ENCODE measurements at places on chromosomes 5 and 9.

DNA sequence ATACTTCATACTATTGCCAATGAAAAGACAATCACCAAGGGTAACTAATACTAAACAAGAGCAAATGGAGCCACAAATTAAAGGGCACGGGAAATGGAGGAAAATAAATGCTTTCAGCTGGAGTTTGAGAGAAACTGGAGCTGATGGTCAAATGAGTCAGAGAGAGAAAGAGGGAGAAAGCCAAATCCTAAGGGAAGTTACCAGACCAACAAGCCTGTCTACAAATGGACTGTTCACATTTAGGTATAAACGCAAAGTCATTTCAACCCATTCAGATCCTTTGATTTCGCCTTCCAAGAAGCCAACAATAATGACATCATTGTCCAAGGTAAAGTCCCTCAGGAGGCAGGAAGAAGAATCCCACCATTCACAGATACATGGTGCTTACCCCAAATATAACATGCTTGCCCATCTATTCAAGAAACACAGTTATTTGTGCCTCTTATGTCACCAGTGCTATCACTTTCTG lies 351.8 kb downstream of the RAB3C start:
- no peak for DNase-seq

DNA sequence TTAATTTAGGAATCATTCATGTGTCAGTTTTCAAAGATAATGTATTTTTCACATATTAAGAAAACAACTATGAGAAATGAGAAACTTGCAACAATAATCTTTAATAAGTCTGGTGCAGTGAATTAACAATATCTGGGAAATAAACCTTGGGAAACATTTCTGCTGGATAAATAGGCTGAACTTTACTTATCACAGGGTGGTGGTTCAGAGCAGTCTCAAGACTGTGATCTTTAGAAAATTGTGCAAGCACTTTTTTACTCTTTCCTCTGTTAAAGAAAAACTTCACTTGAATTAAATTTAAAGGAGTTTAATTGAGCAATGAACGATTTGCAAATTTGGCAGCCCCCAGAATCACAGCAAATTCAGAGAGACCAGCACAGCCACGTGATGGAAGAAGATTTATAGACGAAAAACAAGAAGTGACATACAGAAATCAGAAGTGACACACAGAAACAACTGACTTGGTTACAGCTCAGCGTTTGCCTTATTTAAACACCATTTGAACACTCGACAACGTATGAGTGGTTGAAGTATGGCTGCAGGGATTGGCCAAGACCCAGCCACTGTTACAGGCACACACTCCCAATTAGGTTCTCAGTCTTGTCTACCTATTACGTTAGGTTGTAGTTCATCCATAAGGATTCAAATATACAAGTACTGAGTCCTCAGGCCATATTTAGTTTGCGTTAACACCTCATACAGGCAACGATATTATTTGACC lies 631.9 kb downstream of the SLCO4C1 start:
- DNase-seq = no peak

DNA sequence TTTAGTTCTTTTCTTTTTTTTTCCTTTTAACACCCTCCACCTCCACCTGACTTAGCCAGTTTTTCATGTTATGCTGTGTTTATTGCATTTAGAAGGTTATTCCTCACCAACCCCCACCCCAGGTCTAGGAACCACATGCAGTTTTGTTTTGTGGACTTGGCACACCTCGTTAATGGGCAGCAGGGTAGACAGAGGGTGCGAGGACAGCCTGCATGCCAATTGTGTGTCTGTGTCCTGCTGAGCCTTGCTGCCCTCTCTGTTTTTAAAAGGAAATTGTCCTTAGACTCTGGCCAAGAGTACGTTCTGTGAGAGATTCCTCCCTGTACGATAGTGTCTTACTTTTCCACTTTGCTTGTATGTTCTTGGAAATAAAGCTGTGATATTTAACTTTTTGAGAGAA lies 13.9 kb downstream of the PIK3R1 start:
- no peak for DNase-seq

DNA sequence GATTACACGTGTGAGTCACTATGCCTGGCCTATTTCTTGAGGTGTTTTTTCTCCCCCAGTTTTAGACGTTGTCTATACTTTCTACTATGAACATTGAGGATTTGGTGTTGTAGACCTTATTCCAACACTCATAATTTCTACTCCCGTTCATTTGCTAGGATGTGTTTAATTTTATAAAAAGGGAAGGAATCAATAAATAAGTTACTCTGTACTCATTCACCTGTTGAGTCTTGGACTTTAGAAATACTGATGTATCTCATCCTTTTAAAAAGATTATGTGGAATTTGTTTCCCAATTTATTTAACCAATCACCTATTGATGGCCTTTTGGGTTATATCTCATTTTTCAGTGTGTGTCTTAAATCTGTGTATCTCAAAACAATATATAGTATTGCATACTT lies 3.2 kb downstream of the CDK7 start:
- no peak for DNase-seq

DNA sequence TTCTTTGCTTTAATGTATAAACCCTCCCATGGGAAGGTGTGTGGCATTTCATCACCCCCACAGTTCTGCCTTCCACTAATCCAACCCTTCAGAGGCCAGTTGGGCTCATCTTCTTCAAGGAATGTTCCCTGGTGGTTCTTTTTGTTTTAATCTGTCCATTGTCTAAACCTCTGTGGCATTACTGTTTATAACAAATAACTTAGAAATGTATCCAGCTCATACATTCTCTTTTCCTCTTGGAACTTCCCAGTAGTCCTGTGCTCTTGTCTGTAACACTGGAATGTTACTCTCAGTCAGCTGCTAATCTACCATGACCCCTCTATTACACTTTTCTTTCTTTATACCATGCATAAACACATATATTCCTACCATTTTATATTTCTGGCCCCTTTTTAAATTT lies 213.5 kb upstream of the TARS1 start:
- no peak for DNase-seq

GRCh38 chr5:131163276-131164119 lies 1.6 kb downstream of the HINT1 start:
- DNase-seq = no peak

DNA sequence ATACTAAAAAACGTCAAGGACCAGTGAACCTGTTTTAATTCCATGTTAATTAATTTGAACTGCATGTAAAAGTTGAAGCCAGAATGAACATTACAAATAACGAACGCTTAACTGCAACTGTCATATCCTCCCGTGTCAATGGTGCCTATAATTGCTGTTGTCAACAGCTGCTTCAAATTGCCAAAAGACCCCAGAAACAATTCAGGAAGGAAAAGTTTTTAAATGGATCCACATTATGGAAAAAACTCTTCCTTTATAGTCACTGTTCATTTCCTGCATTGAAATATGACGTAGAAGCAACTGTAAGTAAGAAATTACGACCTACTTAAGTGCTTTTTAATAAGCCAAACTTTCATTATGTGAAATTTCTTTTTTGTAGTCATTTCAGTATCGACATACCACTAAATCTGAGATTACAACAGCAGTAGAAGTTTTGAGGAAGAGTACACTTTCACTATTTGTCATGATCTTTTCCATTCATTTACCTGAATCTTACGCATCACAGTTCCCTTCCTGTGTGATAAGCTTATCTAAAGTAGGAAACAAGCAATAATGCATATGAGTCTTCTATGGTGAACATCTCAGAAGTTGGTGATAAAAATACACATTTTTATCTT lies 37.8 kb downstream of the MEF2C start:
- no peak for DNase-seq

DNA sequence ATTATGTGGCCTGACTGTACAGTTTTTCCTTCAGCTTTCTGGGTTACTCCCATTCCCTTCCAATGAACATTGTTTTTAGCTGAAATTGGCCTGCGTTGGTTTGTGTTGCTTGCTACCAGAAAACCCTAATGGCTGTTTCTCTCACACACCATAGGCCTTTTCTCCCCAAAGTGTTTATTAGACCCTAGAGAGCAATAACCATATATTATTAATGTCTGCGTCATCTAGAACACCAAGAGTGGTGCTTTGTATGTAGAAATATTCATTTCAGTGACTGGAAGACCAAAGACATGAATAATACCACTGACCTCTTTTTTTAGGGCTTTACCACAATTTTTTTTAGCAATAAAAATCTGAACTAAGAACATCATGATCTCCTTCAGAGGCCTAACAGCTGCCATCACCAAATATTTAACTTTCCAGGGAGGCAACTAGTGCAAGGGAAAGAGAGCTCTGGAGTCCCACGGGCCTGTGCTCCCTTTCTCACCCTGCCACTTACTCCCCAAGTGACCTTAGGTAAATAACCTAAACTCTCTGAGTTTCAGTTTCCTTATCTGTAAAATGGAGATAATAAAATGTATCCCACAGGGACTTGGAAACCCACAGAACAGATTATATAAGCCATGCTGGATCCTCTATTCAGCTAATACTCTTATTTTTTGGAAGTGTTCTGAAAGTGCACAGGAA lies 201.9 kb upstream of the ISL1 start:
- no peak for DNase-seq

DNA sequence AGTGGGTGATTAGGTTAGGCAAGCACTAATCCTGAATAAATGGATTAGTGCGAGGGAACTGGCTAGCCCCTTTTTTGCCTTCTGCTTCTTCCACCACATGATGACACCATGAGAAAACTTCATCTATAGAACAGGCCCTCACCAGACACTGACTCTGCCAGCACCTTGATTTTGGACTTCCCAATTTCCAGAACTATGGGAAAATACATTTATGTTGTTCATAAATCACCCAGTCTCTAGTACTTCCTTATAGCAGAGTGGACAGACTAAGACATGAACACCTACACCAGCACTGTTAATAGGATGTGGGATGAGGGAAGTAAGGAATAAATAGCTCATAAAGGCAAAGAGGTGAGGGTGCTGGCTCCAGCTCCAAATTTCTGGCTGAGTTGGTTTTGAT lies 1.4 kb downstream of the ZNF622 start:
- no peak for DNase-seq

GRCh38 chr9:95864852-95865580 lies 10.5 kb upstream of the ERCC6L2 start:
- DNase-seq = no peak

GRCh38 chr5:153569036-153569435 lies 78.6 kb downstream of the GRIA1 start:
- no peak for DNase-seq

DNA sequence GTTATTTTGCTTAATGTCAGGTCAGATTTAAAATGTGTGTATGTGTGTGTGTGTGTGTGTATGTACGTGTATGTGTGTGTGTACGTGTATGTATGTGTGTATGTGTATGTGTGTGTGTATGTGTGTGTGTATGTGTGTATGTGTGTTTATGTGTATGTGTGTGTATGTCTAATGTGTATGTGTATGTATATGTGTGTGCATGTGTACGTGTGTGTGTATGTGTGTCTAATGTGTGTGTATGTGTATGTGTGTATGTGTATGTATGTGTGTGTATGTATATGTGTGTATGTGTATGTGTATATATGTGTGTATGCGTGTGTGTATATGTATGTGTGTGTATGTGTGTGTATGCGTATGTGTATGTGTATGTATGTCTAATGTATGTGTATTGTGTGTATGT lies 125.1 kb upstream of the PHYKPL start:
- DNase-seq = no peak

- peak; percentile 20 for DNase-seq
Measured at GRCh38 chr5:18772475-18772874, 1138.2 kb downstream of the TAF11L14 start.

- no peak for DNase-seq
Measured at GRCh38 chr5:133932441-133933168, 35.8 kb downstream of the C5orf15 start.

GRCh38 chr9:88722753-88723152 lies 187.8 kb downstream of the NXNL2 start:
- peak; percentile 52 for DNase-seq

- no peak for DNase-seq
Measured at GRCh38 chr5:86979811-86980411, 287.8 kb upstream of the RASA1 start.

DNA sequence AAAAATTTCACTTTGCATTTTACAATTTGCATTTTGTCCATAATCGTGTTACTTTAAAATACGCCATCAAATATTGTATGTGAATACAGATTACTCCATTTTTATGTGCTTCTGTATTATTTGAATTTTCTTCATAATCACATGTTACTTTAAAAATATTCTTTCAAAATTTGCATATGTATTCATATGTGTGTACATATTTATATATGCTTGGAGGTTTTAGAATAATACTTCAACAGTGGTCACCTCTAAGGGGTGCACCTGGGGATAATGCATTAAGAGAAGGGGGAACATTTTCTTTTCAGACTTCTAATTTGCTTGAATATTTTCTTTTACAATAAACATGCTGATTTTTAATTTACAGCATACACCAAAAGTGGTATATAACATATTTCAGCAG lies 21.9 kb upstream of the ELL2 start:
- no peak for DNase-seq

- peak; percentile 72 for DNase-seq
Measured at GRCh38 chr5:112995764-112996618, 19.4 kb downstream of the DCP2 start.

- DNase-seq = peak; percentile 85
Measured at GRCh38 chr5:130198927-130199326, 294.7 kb downstream of the CHSY3 start.

- peak; percentile 62 for DNase-seq
Measured at GRCh38 chr5:139134906-139135305, 63.3 kb downstream of the SIL1 start.

- no peak for DNase-seq
Measured at GRCh38 chr9:109063760-109064159, 50.5 kb upstream of the CTNNAL1 start.

GRCh38 chr9:126523611-126524111 lies 90.1 kb upstream of the LMX1B start:
- DNase-seq = no peak

DNA sequence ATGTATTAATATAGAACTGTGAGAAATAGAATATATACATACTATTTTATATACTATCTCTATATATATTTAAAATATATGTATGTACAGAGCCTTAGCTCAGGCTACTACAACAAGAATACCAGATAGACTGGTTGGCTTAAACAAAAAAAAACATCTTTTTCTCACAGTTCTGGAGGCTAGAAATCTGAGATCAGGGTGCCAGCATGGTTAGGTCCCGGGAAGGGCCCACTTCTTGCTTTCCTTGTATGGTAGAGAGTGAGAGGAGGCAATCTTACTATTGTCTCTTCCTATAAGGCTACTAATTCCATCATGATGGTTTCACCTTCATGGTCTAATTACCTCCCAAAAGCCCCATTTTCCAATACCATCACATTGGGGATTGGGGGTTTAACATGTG lies 613.0 kb downstream of the ZNF608 start:
- no peak for DNase-seq

GRCh38 chr9:35116898-35117551 lies 1.4 kb upstream of the ATOSB start:
- peak; percentile 93 for DNase-seq

- DNase-seq = no peak
Measured at GRCh38 chr9:128250839-128251731, 24.7 kb downstream of the GOLGA2 start.

GRCh38 chr5:175743676-175744210 lies 85.9 kb downstream of the HRH2 start:
- peak; percentile 81 for DNase-seq
